ENCODE measurements at places on chromosomes 12 and 14. TPM values are rescaled to one million over a fixed set of nuclear protein-coding genes. Genes with fewer than 3 reads are reported as not detected.

- no peak for DNase-seq
Measured at GRCh38 chr14:104856869-104857860, 7.9 kb upstream of the CEP170B start.

Gene BEGAIN
- polyA plus RNA-seq: 0.53 TPM

DNA sequence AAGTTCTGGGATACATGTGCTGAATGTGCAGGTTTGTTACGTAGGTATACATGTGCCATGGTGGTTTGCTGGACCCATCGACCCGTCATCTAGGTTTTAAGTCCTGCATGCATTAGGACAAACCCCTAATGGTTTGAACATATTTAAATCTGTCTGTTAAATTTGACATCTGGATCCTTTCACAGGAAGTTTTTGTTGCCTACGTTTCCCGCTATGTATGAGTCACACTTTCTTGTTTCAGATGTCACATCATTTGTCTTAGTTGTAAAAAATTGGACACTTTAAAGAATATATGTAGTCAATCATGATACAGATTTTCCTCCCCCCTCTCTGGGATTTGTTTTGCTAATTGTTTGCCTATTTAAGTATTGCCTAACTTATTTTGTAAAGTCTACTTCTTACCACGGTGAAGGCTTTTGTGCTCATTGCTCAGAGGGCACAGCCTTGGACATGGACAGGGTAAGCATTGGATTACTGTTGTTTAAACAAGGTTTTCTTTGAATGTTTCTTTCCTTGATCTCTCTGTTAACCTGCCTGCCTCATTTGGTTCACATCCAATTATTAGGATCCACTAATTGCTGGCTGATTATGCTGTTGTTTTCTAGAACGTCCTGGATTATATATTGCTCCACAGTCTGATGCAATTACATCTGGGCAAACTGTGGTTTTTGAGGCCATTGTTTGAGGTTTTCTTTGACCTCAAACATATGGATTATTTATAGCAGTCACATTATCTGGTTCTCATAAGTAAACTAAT lies 1441.4 kb downstream of the AACS start:
- DNase-seq: peak; percentile 14

Gene SERPINA9
- not detected for polyA plus RNA-seq

Gene C12orf54
- not detected for polyA plus RNA-seq

GRCh38 chr12:13095266-13095995 lies 8.0 kb downstream of the GSG1 start:
- DNase-seq: no peak

DNA sequence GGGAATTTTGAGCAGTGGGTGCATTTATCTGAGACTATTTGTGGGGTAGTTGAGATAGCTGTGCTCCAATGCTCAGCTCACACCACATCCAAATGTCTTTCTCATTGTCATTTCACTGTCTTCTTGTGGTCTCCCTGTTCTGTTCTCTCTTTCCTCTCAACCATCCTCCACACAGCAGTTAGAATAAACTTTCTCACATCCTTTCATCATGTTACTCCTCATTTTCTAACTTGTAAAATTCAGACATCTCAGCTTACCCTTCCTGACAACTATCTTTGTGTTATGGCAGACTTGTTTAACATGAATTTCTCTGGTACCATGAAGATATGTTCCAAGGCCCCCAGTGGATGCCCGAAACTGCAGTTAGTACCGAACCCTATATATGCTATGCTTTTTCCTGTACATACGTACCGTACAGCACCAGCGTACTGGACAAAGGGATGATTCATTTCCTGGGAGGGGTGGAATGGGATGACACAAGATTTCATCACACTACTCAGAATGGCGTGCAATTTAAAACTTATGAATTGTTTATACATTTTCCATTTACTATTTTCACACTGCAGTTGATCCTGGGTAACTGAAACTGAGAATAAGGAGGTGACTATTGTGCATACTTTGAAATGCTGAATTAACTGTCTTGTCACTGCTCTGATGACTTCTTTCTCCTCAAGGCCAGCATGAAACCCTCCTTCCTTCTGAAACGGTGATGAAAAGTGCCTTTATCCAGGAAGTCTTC lies 177.1 kb upstream of the SLC38A2 start:
- peak; percentile 84 for DNase-seq

- DNase-seq: peak; percentile 92
Measured at GRCh38 chr14:34368115-34368970, 93.7 kb downstream of the SPTSSA start.

GRCh38 chr14:65613131-65613650 lies 200.7 kb downstream of the FUT8 start:
- DNase-seq: no peak

All from fibroblast of lung (primary cell).